ENCODE measurements at places on chromosomes 4 and X.

DNA sequence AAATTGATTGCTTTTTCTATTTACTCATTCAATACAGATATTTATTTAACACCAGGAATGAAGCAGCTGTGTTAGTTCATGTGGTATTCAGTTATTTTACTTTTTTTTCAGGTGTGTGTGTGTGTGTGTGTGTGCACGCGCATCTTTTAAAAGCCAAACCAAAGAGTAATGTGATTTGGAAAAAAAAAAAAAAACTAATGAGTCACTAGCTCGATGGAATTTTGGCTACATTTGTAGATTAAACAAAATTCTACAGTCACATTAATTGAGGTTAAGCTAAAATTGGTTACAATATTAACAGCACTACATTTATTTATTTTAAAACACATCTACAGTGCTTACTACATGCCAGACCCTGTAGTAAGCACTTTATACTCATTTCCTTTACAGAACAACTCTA lies 66.8 kb downstream of the HHIP start:
- DNase-seq, result no peak

GRCh38 chr4:174713821-174714220 lies 115.2 kb downstream of the GLRA3 start:
- DNase-seq, result no peak

GRCh38 chr4:109506890-109507289 lies 53.2 kb upstream of the MCUB start:
- DNase-seq, result no peak

DNA sequence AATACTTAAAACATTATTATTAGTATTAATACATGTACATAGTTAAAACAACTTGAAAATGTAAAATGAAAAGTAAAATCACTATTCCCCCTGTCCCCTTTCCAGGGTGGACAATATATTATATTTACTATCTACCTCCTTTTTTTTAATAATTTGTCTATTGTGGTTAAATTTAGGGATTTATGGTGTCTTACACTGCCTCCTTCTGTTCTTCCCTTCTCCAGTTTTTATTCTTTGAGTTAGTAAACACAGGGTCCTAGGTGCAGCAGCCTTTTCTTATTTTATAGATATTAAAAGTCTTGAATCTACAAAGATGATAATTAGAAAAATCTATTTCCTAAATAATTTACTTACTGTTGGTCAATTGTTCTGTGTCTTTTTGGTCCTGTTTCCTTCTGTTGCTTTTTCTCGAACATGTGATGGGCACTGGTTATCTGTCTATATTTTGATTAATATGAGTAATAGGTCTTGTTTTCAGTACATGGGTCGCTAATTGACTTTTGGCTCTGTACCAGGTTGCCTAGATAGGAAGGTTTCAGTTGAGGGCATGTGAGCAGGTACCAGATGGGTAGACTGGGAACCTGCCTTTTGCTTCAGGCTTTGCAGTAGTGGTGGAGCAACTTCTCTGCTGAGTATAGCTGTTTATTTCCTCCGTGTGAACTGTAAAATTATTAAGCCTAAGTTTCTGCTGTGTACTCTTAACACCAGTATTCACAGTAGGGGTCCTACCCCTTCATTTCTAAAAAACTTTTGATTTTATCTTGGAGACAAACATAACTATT lies 1.1 kb downstream of the NUDT9 start:
- no peak for DNase-seq

DNA sequence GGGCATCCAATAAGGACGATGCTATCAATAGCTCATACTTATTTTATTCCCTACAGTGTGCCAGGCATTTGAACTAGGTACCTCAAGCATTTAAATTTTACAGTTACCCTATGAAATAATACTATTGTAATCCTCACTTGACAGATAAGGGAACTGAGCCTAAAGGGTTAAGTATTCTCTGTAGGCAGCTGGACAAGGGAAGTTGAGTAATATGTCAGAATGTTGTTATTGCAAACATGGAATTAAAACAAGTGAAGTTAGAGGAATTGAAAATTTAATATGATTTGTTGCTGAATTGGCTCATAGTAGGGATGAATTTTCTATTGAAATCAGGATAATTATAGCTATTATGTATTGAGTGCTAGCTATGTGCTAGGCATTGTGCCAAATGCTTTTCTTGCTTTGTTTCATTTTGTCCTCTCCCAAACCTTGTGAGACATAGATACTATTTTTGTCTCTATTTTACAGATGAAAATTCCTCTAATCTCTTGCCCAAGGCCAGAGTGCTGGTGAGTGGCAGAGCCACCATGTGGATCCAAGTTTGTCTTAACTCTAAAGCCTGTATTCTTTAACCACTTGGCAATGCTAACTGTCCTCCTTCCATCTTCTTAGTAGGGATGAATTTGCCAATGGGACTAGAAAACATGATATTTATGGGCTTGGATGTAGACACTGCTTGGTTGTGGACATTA lies 58.1 kb downstream of the TMEM164 start:
- DNase-seq, result no peak

- DNase-seq, result no peak
Observed at GRCh38 chr4:177802661-177803060, 360.4 kb upstream of the AGA start.

- DNase-seq, result no peak
Observed at GRCh38 chr4:1411436-1412375, 5.5 kb upstream of the NKX1-1 start.

- DNase-seq, result no peak
Observed at GRCh38 chr4:184506527-184507121, 32.3 kb upstream of the IRF2 start.

DNA sequence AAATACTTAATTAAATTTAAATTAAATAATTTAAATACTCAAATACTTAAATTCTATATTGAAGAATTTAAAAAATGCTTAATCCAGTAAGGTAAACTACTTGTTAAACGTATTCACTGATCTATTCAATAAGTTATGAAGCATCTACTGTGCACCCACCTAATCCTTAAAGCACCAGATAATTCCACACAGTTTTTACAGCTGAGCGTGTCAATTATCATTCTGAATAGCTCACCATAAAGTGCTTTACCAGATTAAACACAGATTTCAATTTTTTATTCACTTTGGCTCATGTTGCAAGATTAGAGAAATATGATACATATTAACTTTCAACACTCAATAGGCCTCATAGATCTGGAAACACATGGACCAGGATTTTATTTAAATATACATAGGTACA lies 79.2 kb upstream of the DDIT4L start:
- DNase-seq, result no peak

DNA sequence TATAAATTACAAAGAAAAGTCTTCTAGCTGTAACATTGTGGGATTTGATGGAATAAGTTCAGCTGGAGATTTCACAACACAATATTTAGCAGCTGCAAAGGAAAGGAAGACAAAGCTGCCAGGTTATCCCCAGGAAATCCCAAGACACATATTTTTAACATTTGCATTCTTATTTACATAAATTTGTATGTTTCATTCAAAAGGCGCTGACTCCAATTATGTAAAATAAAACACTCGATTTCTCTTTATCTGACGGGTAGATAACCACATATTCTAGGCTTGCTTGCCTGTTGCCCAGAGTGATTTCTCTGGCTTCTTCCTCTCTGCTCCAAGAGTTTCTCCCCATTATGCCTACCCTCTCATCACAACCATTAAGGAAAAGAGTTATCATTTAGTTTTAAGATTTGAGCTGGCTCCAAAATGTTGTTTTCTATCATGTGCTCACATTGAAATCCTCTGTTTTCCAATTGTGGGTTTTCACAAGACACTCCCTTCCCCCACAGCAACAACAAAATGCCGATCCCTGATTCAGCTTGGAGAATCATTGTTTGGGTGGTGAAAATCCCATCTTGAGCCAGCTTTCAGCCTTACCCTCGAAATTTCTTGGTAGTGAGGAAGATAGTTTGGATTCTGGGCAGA lies 128.2 kb upstream of the RASGEF1B start:
- DNase-seq, result no peak

GRCh38 chr4:973431-974397 lies at the start of gene DGKQ:
Gene DGKQ (minus strand): TSS chr4:973569. CDS start chr4:973482, 87 bp downstream.
- DNase-seq, result peak; percentile 85

GRCh38 chr4:3498901-3499510 lies 33.2 kb downstream of the LRPAP1 start:
- DNase-seq, result no peak

DNA sequence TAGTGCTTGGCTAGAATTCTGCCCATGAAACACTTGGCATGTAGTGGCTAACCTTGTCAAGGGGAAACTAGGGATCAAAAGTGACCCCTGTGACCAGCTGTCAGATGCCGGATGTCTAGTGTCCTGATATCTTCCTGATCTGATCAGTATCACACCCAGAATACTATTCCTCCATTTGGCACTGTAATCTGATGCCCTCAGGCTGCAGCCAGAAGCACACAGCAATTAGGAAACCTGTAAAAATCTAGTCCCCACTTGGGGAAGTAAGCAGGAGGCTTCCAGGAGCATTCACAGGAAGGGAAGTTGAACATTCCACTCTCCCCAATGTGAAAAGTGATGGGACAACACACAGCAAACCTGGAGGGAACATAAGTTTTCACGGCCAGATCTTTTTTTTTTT lies 125.1 kb downstream of the HS6ST2 start:
- DNase-seq, result no peak

GRCh38 chrX:131747173-131747572 lies 203.3 kb downstream of the OR13H1 start:
- no peak for DNase-seq

- DNase-seq, result no peak
Observed at GRCh38 chrX:69189576-69190371, 24.5 kb upstream of the PJA1 start.

DNA sequence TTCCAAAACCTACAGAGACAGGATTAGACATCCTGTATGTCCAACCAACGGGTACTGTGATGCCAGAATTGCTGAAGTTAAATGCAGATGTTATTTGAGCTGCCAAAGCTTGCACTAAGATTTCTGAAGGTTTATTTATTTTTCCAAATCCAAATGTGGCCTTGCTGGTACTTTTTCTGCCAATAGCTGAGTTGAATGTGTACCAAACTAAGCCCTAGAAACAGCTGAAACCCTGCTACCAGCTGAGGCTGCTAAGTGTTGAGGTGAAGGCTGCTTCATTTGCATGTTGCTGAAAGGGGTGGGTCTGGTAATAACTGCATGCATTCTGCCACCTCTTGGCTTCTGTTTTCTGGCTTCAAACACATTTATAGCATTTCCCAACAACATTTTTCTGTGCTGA lies 366.5 kb downstream of the FAT4 start:
- no peak for DNase-seq

GRCh38 chr4:3530663-3531254 lies 1.5 kb downstream of the LRPAP1 start:
- no peak for DNase-seq

DNA sequence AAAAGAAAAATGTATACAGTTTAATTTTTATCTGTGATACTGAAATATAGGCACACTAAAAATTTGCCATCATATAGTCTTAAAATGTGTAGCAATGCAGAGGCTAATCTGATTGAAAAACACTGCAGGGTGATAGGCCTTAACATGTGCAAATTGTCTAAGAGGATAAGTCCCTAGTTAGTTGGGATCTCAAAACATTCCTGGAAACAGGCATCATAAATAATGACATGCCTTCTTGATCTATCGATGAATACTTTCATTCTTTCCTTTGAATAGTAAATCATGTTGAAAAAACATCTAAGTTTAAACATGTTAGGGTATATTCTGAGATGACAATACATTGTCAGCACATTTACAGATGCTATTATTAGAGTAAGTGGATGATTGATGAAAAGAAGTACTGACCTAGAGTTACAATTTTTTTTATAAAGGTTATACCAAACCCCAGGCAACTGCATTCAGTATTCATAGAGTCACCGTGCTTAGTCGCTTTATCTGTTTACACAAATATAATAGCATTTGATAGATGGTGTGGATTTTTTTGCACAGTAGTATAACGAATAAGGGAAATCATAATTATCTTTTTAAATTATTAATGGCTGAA lies 668.2 kb upstream of the ADGRL3 start:
- DNase-seq, result no peak

GRCh38 chr4:8330821-8331574 lies 61.4 kb downstream of the HTRA3 start:
- no peak for DNase-seq

- DNase-seq, result no peak
Observed at GRCh38 chrX:111270339-111270738, at the start of gene CAPN6. Gene CAPN6 (minus strand): TSS chrX:111270483. CDS start chrX:111263936, 6,547 bp downstream.

GRCh38 chr4:52197306-52197705 lies 146.2 kb downstream of the SPATA18 start:
- no peak for DNase-seq

GRCh38 chr4:124682384-124682783 lies 30.1 kb downstream of the ANKRD50 start:
- no peak for DNase-seq

GRCh38 chrX:11272290-11272689 lies 20.9 kb upstream of the AMELX start:
- no peak for DNase-seq

DNA sequence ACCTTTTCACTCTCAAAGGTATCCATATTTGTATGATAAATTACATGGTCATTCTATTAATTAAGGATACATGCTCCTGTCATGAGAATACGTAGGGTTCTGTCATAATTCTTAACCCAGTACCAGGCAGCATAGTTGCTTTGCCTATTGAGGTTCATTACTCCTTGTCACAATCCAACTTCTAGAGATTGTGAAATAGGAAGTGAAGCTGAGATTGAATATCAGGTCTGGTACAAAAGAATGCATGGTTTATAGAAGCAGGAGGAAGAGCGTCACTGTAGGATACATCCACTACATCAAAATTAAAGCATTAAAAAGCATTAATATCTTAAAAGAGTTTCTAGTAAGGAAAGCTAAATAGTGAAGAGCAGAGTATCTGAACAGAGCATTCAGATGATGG lies 647.0 kb downstream of the IQCM start:
- no peak for DNase-seq

DNA sequence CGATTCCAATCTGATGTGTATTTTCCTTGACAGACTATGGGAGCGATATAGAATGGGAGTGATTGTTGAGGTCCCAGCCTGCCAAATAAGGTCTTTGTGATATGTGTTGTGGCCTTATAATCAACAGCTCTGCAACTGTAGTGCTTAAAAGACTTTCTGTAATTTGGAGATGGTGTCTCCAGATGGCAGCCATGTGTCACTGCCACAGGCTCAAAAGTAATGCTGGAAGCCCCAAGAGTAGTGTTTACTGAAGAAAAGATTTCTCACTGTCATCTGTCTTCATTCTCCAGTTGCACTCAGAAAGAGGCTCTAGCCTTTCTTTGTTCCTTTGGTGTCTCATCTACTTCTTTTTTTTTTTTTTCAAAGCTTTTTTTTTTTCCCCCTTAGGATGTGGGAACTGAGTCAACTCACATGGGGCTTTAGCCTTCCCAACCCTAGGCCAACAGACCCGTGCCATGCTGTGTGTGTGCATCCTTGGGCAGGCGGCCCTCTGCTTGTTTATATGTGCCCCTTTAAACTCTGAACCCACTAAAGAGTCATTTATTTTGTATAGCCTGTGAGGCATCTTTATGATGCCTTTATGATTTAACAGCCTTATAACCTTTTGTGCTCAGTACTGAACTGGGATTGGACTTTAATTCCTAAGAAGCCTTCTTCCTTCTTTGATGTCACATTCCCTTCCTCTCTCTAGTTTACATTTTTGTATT lies 15.6 kb downstream of the SRPX2 start:
- no peak for DNase-seq

DNA sequence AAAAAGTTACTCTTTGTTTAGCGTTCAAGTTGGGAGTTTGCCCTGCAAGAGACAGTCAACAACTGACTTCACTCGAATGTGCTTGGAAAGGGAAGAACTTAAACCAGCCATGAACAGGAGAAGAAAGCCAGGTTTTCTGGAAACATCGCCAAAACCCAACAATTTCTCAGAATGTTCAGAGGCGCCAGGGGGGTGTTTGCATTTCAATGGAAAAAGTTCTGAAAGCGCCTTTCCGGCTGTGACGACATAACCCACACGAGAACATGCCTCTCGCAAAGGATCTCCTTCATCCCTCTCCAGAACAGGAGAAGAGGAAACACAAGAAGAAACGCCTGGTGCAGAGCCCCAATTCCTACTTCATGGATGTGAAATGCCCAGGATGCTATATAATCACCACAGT lies 78.1 kb upstream of the ADGRA3 start:
- no peak for DNase-seq
